ENCODE measurements at places on chromosomes 5 and 9.

DNA sequence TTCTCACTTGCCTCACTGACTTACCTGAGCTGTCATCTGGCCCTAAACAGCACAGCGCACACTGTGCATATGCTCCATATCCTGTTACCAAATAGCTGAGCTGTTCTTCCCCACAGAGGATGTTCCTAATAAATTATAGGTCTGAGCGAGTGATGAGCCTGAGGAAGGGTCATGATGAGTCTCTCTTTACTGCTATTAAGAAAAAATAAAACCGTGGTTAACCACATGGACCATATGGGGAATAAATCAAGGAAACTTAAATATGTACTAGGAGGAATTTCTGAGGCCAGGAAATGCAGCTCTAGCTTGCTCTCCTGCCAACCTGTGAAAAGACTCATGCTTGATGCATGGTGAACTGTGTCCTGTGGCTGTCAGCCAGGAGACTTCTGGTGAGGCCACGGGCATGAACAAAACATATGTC is 424.8 kb upstream of the DMAC1 start:
- no peaks in the 10 kb centered on the region for H3K27me3 ChIP-seq
- no peak overlapping the region for H3K27ac ChIP-seq
- H3K36me3 ChIP-seq = no peaks in the 10 kb centered on the region

- no peak overlapping the region for H3K27ac ChIP-seq
- no peaks in the 10 kb centered on the region for H3K4me1 ChIP-seq
- H3K36me3 ChIP-seq = no peaks in the 10 kb centered on the region
- H3K4me3 ChIP-seq = no peak overlapping the region
- no peaks in the 10 kb centered on the region for H3K27me3 ChIP-seq
Measured at GRCh38 chr9:7370988-7371387, 428.6 kb downstream of the DMAC1 start.

DNA sequence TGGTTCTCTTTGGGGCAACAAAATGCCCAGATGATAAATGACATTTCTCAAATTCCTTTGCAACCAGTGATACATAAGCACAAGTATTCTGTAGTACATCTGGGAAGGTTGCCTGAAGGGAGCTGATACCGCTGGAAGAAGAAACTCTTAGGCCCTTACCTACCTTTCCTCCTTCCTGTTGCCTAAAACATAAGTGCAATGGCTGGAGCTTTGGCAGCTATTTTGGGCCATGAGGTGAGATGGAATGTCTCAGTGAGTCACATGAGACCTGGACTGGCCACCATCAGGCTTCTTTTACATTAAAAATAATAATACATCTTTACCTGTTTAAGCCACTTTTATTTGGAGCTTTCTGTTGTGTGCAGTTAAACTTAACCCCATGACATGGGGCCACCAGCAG is 11.2 kb upstream of the ADGRD2 start:
- no peaks in the 10 kb centered on the region for H3K36me3 ChIP-seq
- H3K4me1 ChIP-seq = no peaks in the 10 kb centered on the region
- no peak for DNase-seq
- H3K4me3 ChIP-seq = no peak overlapping the region

DNA sequence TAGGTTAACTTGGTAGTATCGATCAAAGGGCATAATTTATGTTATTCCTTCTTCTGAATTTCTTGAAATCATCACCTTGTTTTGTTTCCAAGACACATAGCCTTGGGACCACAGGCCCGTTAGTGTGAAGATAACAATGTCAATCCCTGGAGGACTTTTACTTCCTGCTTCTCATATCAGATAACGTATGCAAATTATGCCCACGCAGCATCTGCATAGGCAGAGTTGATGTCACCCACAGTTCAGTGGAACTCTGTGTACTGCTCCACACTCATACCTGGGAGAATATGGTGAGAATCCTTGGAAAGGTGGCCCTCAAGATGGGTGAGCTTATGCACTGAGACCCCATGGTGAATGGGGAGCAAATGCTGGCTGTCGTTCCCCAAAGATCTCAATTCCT is 95.0 kb downstream of the CFAP90 start:
- no peaks in the 10 kb centered on the region for H3K36me3 ChIP-seq
- no peaks in the 10 kb centered on the region for H3K4me1 ChIP-seq
- H3K4me3 ChIP-seq = no peak overlapping the region
- H3K27me3 ChIP-seq = no peaks in the 10 kb centered on the region

DNA sequence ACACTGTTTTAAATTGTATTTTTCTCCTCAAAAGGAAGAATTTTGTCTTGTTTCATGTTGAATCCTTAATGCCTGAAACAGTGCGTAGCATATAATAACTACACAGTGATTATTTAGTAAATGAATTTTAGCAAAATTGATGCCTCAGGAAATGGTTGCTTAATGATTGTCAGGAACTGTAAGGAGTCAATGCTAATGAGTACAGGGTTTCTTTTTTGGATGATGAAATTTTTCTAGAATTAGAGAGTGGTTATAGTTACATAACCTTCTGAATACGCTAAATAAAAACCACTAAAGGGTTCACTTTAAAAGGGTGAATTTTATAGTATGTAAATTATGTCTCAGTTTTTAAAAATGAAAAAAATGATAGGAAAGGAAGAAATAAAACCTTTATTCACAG is 14.9 kb downstream of the FAM151B start:
- H3K27ac ChIP-seq = no peak overlapping the region
- H3K27me3 ChIP-seq = no peaks in the 10 kb centered on the region
- no peaks in the 10 kb centered on the region for H3K36me3 ChIP-seq
- H3K4me3 ChIP-seq = no peak overlapping the region
- no peaks in the 10 kb centered on the region for H3K4me1 ChIP-seq

DNA sequence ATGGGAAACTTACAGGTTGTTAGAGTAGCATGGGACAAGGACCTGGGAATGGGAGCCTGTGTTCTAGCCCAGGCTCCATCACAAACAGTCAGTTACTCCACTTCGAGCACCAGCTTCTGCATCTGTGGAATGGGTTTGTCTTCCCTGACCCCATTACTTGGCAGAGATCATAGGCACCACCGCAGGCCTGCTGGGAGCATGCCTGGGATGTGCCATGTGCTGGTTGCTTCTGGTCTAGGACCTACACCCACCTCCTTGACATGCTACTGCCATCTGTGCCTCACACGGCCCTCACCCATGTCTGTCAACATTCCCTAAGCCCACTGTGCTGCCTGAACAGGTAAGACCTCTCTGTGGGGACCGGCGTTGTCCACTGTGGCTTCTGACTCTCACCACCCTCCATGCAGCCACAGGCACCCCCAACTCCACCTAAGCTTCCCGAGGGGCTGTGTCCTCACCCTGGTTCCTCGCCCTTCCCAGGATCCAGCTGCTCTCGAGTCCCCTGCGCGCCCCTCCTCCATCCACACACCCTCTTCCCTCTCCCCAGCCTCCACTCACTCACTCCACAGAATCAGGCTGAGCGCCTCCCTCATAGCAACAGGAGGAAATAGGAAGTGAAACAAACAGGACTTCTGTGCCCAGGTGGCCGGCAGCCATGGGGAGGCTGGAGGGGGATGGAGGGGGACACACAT is 85.9 kb upstream of the FAM120A start:
- H3K27ac ChIP-seq = no peak overlapping the region
- H3K27me3 ChIP-seq = no peaks in the 10 kb centered on the region
- H3K4me3 ChIP-seq = no peak overlapping the region
- DNase-seq = no peak

DNA sequence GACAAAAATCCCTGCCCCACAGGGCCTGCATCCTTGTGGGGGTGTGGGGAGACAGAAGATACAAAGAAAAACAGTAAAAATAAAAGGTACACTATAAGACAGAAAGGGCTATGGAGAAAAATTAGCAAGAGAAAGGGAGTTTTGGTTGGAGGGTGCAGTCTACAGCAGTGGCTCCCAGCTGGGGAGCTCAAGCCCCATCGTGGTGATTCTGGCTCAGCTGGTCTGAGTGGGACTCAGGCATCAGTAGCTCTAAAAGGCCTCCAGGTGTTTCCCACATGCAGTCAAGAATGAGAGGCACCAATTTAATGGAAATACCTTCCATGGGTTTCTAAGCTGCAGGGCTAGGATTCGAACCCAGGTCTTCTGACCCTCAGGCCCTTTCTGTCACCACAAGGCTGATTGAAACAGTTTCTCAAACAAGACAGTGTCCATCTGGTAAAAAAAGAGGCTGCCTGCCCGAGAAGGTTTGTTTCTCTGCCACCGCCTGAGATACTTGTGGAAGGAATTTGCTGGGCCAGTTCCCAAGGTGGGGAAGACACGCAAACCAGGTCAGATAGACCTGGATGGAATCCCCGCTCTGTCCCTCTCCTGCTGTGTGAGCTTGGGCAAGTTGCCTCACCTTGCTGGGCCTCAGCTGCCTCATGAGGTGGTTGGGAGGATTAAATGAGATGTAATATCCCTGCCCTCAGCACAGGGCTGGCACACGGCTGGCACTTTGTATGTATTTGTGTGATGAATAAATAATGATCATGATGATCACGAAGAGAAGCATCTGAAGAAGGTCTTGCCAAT is 43.1 kb downstream of the COL27A1 start:
- H3K4me1 ChIP-seq = no peaks in the 10 kb centered on the region
- no peaks in the 10 kb centered on the region for H3K36me3 ChIP-seq
- no peak overlapping the region for H3K27ac ChIP-seq
- no peaks in the 10 kb centered on the region for H3K27me3 ChIP-seq
- H3K4me3 ChIP-seq = no peak overlapping the region

- no peak for DNase-seq
- no peaks in the 10 kb centered on the region for H3K27me3 ChIP-seq
- H3K27ac ChIP-seq = peak overlapping the region; percentile 83
- peaks cover 4% of the 10 kb centered on the region for H3K4me1 ChIP-seq
- H3K36me3 ChIP-seq = peaks cover 10% of the 10 kb centered on the region
Measured at GRCh38 chr5:55933377-55934114, 61.2 kb downstream of the IL6ST start.

DNA sequence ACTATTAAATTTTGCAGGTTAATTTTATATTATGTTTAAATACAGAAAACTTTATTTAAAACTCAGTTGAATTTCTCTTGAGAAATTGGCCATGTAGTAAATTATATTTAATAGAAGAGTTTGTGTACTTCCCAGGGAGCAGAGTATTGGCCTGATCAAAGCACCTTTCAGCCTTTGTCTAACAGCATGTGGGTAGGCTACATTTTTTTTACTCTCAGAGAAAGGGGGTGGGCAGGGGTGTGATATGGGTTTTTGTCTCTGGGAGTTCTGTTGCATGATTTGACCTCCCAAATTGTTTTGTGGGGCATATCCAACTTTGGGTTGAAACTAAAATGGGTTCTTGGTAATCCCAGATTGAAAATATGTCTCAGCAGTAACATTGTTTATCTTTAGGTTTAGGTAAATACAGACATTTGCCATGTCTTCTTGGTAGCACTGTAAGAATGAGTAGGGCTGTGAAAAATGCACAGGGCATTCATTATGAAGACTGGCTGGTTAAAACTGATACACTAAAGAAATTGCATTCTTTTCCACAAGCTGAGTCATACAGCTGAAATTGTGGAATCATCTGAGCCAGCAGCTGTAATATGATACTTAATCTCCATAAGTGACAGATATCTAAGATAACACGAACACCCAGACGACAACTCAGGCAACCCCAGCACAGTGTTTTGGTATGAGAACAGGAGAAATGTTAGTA is 75.4 kb upstream of the CDKN2B start:
- no peaks in the 10 kb centered on the region for H3K4me1 ChIP-seq
- no peak for DNase-seq
- H3K27ac ChIP-seq = no peak overlapping the region
- no peaks in the 10 kb centered on the region for H3K27me3 ChIP-seq
- no peaks in the 10 kb centered on the region for H3K36me3 ChIP-seq
